Retinal pigment epithelial cell (primary cell): ENCODE measurements at places on chromosomes 2 and 18.

DNA sequence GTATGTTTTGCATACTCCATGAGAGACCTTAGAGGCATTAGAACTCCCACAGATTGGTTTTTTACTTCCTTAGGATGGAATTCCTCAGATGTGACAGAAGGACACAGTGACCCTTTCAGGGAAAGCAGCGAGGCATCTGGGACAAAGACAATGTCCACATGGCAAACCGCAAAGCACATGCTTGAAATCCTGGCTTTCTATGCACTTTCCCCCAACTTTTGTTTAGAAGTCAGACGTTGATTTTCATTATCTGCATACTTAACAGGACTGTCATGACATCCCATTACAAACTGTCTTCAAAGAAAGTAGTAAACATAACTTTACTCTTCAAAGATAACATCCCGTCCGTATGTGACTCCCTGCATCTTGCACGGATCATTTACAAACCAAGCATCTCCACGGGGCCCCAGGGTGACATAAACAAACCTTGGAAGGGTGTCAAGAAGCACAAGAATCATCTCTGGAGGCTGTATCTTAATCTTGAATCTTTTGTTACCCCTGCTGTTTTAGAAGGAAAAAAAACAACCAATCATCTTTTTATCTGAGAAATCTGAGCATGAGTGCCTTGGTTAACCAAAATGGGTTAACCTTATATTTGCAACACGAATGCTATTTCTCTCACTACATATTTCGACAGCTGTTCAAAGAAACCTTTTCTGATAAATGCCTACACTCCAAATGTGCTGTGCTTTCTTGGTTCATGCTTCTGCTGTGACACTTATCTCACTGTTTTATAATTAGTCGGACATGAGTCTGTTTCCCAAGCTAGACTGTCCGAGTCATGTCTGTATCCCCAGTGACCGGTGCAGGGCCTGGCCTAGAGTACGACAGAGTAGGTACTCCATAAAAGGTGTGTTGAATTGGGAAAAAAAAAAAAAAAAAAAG is 90.8 kb downstream of the CCBE1 start:
- DNase-seq = no peak

- no peak for DNase-seq
Measured at GRCh38 chr2:3598197-3598910, 3.4 kb downstream of the COLEC11 start.

DNA sequence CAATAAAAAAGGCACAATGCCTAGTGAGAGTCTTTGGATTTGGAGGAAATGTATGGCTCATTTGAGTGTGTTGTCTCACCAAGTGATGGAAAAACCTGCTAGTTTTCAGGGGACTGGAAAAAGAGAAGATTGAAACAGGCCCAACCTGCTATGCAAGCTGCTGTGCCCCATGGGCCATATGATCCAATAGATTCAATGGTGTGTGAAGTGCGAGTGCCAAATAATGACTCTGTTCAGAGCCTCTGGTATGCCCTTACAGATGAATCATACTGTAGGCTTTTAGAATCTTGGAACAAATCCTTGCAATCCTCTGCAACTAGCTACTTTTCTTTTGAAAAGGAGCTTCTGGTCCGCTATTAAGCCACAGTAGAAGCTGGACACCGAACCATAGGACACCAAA is 529.8 kb upstream of the CNTNAP5 start:
- DNase-seq = no peak

GRCh38 chr2:143582046-143582747 is 453.0 kb downstream of the ARHGAP15 start:
- no peak for DNase-seq

DNA sequence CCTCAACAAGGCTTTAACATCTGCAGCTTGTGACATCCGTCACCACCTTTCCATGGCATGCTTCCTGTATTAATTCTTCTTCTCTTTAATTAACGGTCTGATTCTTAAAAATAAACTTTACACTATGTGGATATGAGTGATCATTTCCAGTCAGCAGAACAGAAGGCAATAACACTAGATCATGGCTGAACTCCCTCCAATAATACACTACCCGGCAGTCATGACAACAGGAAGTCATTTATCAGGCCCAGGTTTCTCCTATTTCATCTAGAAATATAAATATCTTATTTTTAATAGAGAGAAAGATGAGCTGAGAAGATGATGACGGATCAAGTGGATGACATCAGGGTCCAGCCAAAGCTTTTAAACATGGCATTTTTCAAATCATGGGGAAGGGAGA is 792.2 kb downstream of the SLC4A3 start:
- DNase-seq = no peak

DNA sequence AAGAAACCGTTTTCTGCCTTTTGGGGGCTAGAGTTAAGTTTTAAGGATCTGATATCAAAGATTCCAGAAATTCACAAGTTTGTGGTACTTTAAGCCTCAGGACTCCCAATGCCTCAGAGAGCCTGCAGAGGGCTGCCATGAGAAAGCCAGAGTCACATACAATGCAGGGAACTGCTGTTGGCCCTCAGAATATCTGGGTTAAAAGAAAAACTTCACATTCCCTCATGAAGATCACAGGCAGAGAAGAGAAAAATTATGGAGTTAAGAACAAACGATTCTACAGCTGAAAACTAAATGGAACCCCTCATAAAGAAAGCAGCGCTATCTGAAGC is 39.5 kb downstream of the HDAC4 start:
- DNase-seq = peak; percentile 8

- DNase-seq = no peak
Measured at GRCh38 chr2:188050726-188051125, 240.9 kb upstream of the GULP1 start.

DNA sequence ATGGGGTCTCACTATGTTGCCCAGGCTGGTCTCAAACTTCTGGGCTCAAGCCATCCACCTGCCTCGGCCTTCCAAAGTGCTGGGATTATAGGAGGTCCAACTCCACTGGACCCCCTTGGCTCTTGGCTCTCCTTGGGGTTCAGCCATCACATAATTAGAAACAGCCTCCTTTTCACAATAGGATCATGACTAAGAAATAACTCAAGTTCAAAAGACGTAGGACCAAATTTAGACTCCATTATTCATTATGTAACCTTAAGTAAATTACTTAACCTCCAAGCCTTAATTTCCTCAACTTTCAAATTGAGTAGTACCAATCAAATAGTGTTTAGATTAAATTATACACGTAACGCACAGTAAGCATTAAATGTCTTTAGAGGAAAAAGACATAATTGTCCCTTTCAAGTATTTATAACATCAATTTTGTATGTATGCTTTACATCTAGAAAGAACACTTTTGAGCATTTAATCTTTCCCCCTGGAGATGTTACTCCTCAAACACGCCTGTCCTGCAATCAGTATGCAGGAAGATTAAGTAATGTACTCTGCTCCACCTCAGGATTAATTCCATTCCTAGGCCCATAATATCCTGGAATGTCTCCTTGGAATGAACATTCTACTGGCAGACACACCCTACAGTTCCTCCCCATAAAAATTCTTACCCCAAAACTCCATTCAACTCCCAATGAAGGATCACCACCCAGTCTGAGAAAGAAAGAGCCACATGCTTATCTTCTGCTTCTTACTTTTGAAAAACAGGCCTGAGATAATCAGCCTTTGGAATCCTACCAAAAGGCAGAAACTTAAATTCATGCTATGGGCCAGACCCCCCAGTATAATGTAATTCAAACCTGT is 49.1 kb downstream of the COBLL1 start:
- DNase-seq = no peak

DNA sequence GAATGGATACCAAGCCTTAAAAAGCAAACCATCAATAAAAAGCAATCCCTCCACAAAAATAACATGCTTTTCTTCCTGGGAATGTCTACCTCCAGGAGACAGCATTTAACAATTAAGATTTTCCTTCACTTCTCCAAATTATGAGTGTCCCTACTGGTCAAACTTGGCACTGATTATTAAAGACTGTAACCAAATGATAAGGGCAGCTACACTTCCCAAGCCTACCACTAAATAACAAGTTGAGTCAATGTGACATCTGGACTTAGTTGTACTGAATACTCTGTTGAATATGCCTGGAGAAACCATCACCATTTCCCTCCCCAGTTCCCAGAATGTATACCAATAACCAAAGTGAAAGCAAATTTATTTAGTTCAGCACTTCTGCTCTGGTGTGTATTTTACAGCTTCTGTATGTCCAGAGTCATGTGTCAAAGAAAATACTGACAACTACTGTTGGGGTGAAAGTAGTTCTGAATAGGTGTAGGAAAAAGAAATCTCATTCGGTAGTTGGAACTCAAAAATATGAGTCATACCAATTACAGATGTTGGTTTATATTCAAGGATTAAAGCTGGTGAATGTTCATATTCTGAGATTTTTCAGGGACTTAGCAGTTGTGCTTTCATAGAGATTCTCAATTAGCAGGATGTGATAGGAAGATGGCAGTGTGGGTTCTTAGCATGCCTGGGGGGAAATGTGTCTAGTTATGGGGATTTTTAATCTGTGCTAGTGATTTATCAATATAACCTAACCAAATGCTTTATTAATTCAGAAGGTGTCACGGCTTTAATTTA is 1291.6 kb upstream of the GYPC start:
- no peak for DNase-seq

- DNase-seq = no peak
Measured at GRCh38 chr2:197324801-197325200, 14.2 kb upstream of the ANKRD44 start.

DNA sequence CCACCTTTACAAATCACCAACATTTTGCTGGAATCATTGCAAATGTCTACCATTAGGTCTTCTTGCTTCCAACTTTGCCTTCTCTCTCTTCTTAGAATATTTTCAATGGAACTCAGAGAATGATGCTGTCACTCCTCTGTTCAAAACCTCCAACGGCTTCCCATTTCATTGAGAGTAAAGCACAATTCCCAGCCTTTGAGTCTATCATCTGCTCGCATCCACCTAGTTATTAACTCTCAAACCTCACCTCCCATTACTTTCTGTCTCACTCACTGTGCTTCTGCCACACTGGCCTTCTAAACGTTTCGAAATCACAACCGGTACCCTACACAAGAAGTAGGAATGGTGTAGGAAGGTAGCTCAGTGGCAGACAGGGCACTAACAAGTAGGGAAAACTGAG is 40.0 kb downstream of the ROCK2 start:
- no peak for DNase-seq

DNA sequence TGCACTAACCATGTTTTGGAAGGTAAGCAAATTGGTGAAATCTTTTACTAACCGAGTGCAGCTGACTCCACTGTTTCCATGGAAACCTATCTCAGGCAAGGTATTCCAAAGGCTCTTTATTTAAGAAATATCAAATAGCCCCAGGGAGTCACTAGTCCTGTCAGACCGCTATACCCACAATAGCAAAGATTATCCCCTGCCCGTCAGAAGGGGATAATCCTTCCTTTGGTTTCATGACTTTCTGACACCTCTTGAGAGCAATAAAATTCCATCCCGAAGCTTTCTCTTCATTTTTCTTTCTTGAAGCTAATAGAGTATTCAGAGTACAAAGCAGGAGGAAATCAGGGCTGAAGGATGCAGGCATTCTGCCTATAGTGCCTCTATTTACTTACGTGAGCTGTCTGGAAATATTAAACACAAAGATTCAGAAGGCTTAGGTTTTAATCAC is 34.7 kb upstream of the MAP2 start:
- DNase-seq = no peak

DNA sequence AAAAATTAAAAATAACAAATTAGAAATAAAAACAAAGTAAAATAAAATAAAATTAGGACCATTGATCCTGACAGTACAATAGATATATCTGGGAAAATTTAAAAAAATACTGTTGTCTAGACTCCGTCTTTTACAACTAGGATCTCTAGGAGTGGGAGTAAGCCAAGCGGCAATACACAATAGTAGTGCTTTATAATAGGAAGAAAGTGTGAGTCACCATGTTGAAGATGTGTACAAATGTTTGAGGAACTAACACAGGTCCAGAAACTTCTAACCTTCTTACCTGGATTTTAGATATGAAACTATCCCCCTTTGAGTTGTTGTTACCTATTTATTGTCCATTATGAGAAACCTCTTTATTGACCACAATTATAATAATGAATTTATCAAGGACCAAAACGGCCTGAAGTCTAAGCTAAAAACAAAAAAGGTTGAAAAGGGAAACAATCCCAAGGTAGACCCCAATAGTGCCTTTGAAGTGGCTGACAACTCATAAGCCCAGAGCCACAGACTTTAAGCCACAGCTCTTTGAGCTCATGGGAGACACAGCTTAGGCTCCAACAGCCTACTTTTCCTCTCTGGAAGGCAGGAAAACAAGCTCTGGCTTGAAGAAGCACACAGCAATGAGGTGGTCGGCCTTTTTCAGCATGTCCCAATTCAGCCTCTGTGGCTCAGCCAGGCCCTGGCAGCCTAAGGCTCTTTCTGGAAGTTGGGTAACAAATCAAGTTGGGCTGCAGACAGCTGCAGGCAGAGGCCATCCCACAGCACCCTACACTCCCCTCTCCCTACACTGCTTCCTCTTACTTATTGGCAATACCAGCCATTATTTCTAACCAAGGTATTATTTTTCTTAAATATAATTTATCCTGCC is 62.9 kb downstream of the AQP4 start:
- no peak for DNase-seq

GRCh38 chr2:179861027-179861415 is 391 bp downstream of the ZNF385B start:
- no peak for DNase-seq
